ENCODE measurements at places on chromosomes 2 and 18. TPM values are rescaled to one million over a fixed set of nuclear protein-coding genes. Genes with fewer than 3 reads are reported as not detected.

DNA sequence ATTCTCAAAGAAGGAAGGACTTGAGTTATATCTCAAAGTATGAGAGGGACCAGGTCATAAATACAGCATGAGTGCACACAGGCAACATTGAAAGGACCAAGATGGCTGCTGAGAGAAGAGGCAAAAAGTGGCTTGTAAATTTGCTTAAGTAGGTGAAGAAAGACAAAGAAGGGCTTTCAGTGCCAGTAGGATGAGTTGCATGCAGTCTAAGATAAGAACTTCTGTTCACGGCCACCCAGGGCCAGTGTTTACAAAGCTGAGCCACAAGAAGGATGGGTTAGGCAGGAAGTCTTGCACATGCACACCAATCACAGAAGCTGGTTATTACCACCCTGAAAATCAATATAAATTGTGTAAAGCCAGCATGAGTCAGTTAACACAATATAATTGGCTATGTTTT is 3.1 kb upstream of the ABCB11 start:
- DNase-seq = no peak

- DNase-seq = no peak
Measured at GRCh38 chr2:50606860-50607259, 425.1 kb downstream of the NRXN1 start.

GRCh38 chr2:229126066-229126465 is 145.0 kb downstream of the PID1 start:
- DNase-seq = no peak

The NGEF gene
- total RNA-seq = 20.7 TPM

DNA sequence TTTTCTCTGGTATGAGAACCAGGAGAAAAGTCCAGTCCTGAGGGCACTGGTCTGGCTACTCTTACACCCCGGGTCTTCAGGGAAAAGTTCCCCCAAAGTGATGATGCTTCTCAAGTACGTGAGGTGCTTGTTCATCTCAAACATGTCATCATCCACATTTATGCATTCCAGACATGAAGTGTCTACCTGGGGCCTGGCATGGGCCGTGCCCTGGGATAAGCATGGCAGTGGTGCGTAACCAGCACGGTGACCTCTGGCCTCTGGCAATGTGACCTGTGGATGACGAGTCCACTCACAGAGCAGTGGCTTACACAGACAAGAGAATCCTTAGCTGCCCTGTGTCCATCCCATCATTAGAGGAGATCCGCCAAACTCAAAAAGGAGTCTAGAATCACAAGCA is 74.8 kb upstream of the LGALSL start:
- DNase-seq = no peak

- DNase-seq = no peak
Measured at GRCh38 chr2:196217116-196217515, 45.7 kb upstream of the STK17B start.

DNA sequence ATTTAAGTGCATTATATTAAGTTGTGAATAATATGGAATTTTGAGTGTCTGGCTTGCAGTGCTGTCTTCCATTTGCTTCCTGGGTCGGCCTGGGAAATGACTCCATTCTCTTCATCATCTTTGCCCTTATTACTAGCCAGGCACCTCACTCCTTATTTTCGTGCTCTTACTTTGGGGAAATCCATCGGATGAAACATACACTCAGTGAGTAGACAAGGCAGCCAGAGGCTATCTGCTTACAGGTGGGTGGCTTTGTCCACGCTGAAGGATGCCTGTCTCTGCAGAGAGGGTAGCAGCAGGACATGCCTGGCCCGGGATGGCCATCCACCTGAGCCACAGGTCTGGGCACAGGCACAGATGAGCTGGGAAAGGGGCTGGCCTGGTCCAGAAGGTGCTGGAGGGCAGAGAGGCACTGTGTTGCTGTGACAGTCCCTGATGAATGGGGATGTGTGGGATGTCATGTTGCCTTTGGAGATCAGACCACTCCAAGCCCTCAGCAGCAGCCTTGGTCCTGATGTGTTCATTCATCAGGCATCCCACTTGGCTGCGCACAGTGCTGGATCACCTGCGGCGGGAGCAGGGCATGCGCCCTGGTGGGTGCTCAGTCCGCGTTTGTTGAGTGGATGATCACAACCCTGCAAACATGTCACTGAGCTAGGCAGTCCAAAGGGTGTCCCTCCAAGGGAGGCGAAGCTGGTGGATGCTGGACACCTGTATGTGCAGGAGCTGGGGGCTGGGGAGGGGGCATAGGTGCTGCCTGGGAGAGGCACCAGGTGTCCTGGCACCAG is 236.0 kb downstream of the LDLRAD4 start:
- no peak for DNase-seq
